ENCODE measurements at places on chromosomes 3 and 15.

GRCh38 chr3:172965256-172965655 is 175.8 kb downstream of the SPATA16 start:
- no peak for DNase-seq

DNA sequence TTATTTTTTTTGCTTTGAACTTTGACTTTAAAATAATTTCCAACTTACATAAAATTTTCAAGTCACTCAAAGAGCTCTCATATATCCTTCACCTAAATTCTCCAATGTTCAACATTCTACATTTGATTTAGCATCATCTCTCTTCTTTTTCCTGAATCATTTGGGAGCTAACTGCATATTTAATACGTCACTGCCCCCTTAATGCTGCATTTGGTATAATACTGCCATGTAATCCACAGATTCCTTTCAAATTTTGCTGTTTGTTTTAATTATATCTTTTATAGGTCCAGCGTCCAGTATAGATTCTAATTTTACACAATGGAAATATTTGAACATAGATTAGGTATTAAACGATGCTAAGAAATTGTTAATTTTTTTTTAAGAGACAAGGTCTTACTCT is 2.3 kb upstream of the EIF2AK4 start:
- DNase-seq, result no peak

GRCh38 chr3:30691944-30692343 is 85.5 kb downstream of the TGFBR2 start:
- DNase-seq, result no peak

DNA sequence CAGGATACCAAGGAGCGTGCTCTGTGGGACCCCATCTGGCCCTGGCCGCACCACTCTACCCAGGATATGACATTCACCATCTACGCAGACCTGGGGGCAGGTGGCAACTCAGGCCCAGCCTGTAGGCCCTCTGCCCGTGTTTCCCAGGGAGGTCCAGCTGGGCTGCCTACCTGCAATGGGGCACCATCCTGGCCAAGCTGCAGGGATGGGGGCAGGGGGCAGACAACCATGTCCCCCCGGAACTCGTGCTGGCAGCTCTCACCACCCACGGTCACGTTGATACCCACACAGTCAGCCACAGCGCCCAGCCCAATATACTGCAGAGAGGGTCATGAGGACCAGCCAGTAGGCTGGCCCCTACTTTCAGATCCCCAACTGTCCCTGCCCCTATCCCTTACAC is 7.9 kb downstream of the MST1R start:
- no peak for DNase-seq

GRCh38 chr3:74053970-74054516 is 429.3 kb upstream of the PDZRN3 start:
- DNase-seq, result no peak

DNA sequence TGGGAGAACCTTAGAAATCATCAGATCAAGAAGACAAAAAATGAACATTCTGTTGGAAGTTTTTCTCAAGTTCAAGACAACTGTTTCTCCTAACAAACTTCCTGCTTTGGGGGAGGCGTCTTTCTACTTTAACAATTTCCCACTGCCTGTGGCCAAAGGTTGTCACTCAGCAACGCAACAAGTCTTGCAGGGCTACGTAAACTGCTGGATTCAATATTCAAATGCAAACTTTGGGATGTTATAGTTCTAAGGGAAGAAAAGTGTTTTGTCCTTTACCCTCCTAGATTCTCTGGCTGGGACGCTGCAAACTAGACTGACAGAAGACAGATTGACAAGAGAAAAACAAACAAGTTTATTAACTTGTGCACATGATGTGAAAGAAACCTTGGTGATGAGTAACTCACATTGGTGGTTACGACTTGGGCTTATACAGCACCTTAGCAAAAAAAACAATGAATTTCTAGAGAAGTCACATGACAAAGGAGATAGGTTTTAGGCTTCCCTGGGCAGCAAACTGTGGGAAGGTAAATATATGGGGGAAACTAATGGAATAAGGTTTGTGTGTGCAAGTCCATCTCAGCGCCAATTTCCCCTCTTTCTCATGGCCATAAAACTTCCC is 34.0 kb upstream of the ARPIN start:
- no peak for DNase-seq

Measured in stimulated activated CD4-positive, alpha-beta T cell treated with anti-CD3 and anti-CD28 coated beads, TNF-alpha, amount 100 ng/mL, for 1 hour (primary cell).